ENCODE measurements at places on chromosomes 1 and 21. TPM values are rescaled to one million over a fixed set of nuclear protein-coding genes. Genes with fewer than 3 reads are reported as not detected.

GRCh38 chr1:218467101-218468072 is 122.3 kb downstream of the TGFB2 start:
- peak; percentile 77 for DNase-seq

DNA sequence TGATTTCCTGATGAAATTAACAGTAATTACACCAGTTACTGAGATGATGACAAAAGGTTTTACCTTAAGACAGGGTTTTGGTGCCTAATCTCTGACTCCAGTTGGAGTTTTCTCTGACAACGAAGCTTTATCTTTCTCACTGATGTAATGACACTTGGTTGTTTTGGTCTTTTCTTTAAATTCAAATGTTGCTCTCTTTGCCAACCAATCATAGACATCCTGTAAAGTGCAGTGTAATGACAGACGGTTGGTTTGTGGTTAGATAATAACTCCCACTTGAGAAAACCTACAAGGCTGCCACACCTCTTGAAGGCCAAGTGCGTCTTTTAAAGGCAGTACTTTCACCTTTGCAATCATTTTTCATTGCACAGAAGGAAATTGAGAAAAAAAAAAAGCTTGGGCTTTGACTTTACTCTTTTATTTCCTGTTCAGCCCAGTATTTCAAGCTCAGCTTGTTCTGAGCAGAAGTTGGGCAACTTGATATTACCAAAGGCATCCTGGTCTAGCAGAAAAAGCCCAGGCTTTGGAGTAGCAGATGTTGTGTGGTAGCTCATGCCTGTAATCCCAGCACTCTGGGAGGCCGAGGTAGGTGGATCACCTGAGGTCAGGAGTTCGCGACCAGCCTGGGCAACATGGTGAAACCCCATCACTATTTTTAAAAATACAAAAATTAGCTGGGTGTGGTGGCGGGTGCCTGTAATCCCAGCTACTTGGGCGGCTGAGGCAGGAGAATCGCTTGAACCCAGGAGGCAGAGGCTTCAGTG is 14.9 kb downstream of the PDIK1L start:
- DNase-seq, result no peak

DNA sequence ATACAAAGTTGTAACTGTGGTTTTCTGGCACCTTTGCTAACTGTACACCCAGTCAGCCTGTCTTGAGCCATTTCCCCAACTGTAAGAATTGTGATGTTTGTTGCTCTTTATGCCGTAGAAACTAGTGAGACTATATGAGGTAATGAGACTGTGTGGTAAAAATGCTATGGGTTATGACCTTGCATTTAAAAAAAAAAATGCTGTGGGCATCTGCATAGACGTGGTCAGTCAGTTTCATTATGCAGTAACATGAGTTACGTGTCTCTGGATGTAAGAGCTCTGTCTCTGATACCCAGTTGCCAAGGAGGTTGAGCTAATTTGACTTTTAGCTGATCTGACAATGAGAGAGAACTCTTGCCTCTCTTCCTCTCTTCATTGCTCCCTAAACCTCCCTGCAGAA is 80.6 kb upstream of the LAMC2 start:
- DNase-seq, result peak; percentile 41

DNA sequence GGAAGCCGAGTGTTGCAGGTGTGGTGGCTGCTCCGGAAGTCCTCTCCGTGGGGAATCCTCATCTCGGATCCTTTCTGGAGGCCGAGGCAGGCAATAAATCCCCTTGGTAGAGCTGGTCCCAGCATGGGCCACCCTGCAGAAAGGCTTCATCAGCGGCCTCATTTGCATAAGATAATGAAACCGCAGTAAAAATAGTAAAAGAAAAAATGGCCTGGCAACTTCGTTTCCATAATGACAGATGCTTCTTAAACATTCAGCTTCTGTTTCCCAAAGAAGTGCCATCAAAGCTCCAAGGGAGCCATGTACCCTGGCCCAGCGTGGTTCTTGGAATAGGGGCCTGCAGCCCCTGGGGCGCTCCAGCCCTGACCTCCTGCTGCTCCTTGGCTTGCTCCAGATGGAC is 244.1 kb downstream of the GRIK3 start:
- no peak for DNase-seq

DNA sequence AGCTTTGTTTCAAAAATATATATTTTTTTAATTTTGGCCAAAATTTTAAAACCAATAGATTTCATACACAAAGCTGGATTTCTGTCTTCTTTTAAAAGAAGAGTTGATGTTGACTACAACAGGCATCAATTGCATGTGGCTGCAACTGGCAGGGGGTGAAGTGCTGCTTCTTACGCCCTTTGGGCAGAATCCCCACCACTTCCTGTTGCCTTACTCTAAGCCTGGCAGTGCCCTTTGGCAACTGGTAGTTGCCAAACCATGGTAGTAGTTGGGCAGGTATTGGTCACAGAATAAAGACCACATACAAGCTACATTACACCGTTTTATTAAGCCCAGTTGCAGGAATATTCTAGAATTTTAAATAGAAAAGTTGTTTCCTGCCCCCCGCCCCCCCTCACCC is 17.0 kb downstream of the LAMC2 start:
- no peak for DNase-seq

- DNase-seq, result no peak
These were observed 31.8 kb downstream of the KCNQ4 start for GRCh38 chr1:40815420-40815819.

GRCh38 chr1:150720098-150720497 is 597 bp downstream of the HORMAD1 start:
- DNase-seq, result no peak

- DNase-seq, result no peak
These were observed 51.3 kb downstream of the GPR161 start for GRCh38 chr1:168085401-168085872.

- peak; percentile 42 for DNase-seq
These were observed 1.7 kb downstream of the CLDN14 start for GRCh38 chr21:36478207-36478701.

DNA sequence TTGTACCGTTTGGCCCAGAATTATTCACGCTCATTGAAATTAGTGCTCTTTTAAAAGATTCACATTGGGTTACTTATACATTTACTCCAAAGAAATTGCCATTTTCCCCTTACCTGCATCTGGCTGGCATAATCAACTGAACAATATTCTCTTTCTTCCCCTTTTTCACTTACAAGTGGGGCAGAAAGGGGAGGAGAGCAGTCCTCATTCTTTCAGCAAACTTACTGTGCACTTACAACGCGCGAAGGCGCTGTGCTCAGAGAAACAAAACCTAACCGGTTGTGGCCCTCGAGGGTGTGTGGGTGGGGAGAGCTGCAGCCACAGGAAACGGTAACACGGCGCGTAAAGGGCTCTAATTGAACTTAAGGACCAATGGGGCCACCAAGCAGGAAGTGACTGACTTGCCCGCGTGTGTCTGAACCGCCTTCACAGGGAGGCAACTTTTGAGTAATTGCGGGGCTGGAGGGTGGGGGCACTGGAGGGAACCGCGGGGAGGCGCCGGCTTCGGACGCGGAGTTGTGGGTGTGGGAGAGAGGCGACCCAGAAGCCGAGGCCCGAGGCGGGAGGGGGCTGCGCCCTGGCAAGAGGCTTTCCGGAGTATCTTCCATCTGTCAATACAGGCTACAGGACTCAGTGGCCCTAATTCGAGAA is 693 bp upstream of the PNRC2 start:
- peak; percentile 92 for DNase-seq

DNA sequence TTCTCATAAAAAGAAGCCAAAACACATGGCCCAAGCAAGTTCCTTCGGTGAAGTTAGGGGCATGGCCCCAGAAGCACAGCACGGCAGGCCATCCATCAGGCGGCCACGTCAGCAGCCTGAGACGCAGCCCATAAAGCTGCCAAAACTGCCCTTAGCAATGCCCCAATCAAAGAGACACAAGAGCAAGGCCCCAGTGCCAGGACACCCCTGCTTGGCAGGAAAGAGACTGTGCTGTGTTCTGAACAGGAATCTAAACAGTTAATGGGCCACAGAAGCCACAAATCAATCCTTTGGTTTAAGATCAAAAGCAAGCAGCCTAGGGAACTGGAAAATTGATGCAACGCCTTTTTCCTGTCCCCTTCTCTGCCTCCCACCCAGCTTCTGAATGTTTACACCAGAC is 497.0 kb upstream of the USP24 start:
- DNase-seq, result no peak

- DNase-seq, result no peak
These were observed 75.3 kb upstream of the KIAA0040 start for GRCh38 chr1:175267716-175268416.

GRCh38 chr1:77986810-77987209 is 7.9 kb upstream of the FUBP1 start:
- DNase-seq, result no peak

DNA sequence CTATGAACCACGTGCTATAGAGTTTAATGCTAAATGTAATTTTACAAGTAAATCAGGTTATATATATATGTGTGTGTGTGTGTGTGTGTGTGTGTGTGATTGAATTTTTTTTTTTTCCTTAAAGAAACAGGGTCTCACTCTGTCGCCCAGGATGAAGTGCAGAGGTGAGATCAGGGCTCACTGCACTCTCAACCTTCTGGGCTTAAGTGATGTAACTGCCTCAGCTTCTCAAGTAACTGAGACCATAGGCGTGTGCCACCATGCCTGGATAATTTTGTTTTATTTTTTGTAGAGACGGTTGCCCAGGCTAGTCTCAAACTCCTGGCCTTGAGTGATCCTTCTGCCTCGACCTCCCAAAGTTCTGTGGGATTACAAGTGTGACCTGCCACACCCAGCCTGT is 26.3 kb downstream of the POU2F1 start:
- no peak for DNase-seq

DNA sequence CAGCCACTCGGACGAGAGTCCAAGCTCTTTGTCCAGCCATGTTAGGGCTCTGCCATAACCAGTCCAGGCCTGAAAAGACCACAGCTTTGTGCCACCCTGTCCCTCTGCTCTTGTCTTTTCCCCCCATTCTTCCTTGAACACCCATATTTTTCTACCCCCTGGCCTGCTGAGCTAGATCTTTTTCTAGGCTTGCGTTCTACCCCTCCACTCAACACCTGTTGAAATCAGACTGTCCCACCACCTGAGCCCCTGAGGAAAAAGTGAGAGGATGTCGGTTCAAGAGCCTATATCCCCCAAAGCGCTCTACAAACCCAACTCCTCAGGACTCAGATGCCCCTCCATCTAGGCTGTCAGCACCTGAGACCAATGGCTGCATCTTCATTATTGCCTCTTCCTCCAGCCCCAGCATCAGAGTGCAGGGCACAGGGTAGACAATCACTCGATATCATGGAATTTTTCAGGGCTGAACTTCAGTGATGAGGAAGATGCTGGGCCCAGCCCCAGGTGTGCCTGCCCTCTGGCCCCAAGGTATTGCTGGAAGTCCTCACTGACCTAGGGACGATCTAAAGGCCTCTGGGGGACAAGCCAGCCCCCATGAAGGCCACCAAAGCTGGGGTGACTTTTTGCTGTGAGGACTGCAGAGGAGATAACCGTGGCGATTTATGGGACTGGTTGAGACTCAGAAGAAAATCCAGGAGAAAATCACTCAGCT is 75.3 kb downstream of the CD247 start:
- no peak for DNase-seq

GRCh38 chr1:26336477-26337205 is 17.3 kb downstream of the CRYBG2 start:
- DNase-seq, result no peak

- no peak for DNase-seq
These were observed 72.0 kb downstream of the ZNF281 start for GRCh38 chr1:200337831-200338230.

GRCh38 chr1:10189659-10190058 is 20.7 kb upstream of the KIF1B start:
- peak; percentile 84 for DNase-seq

DNA sequence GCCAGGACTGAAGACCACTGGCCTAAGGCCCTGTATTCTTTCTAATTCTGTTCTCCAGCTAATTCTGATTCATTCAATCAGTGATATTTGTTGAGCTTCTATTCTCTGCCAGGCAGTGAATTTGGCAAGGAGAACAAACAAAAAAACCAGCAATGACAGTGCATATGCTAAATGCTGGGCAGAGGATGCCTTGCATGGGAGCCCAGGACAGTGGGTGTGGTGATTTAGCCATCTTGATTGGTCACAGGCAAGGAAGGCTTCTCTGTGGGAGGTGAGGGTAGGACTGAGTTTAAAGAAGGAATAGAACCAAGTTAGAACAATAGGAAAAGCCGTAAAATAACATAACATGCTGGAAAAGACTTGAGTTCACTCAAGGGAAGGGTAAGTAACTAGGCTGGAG is 9.2 kb upstream of the CPT2 start:
- no peak for DNase-seq

DNA sequence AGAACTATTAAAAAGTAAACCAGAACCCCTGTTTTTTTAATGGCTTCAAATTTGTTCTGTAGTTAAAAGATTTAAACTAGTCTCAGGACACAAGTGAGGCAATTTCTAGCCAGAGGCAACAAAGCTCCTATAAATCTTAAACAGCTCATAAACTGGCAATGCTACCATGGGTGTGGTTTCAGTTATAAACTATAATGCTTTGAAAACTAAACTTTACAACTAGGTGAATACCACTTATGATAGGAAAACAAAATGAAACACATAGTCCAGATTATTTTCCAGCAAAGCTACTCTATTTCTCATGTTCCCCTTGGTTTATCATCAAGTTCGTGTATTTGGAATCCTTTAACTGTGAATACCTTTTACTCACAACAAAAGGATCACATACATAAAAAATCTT is 282.5 kb downstream of the VAV3 start:
- no peak for DNase-seq

- peak; percentile 67 for DNase-seq
These were observed 2.3 kb downstream of the H3-3A start for GRCh38 chr1:226064816-226065248.

The WDR47 gene
- total RNA-seq, result 20.2 TPM

The AIRE gene
- 9.7 TPM for total RNA-seq

The ATP1A1 gene
- 302 TPM for total RNA-seq

The LRRC8B gene
- total RNA-seq, result 11.6 TPM

The SELE gene
- total RNA-seq, result not detected

The CDCA8 gene
- 0.05 TPM for total RNA-seq

Measured in myocyte (in vitro differentiated cells).